T-helper 9 cell (primary cell): ENCODE measurements at places on chromosomes 1 and 21.

DNA sequence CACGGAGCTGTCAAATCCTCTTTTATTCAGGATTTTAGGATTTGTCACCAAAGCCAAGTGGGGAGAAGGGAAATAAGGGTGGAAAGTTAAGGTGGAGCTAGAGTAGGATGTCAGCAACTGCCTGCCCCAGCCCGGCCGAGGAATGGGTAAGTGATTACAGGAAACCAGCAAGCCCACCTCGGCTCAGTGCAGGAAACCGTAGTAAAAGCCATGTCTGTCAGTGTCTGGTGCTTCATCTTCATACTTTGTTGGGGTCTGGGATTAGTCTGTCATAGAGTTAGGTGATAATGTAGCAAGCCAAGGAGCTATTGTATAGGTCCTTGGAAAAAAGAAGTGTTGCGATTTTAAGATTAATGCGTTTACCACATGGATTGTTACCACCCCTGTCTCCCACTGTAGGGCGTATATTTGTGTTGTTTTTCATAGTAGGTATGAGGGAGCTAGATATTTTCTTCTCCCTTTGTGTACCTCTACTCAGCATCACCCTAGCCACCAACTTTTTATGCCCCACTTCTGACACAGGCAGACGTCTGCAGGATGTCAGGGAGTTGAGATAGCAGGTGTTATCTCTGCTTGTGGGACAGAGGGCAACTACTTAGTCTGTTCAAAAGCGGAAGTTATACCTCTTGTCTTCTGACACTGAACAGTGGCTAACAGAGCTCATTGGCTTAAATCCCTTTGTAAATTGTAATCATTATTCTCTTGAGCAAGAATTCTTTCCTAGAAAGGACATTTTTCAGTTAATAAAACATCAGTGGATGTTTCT is 253.7 kb downstream of the HHAT start:
- no peak for DNase-seq

DNA sequence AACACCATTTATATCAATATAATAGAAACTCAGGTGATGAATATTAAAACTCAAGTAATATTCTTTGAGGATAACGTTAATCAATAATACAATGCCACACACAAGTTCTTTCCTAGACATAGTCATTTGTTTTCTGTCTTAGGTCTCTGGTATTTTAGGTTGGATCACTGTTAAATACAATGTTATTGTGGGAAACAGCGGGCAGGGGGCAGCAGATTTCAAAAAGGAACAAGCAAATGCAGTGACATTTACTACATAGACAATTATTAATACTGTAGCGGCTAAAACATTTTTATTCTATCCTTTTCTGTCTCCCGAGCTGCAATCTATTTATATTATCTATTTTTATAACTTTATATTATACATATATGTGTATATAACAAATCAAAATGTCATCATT is 186.4 kb upstream of the ZNHIT6 start:
- no peak for DNase-seq

DNA sequence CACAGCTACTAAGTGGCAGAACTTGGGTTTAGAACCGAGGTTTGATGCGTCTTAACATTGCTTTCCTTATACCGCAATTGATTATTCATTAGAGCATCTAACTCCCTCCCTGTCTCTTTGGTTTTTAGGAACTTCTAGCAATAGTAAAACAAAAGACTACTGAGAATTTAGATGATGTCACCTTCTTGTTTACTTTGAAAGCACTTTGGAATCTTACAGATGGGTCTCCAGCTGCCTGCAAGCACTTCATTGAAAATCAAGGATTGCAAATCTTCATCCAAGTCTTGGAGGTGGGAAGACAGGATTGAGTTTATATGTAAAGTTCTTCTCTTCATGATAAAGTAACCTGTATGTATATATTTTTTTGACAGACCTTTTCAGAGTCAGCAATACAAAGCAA is 35.0 kb downstream of the ZYG11A start:
- DNase-seq: no peak

DNA sequence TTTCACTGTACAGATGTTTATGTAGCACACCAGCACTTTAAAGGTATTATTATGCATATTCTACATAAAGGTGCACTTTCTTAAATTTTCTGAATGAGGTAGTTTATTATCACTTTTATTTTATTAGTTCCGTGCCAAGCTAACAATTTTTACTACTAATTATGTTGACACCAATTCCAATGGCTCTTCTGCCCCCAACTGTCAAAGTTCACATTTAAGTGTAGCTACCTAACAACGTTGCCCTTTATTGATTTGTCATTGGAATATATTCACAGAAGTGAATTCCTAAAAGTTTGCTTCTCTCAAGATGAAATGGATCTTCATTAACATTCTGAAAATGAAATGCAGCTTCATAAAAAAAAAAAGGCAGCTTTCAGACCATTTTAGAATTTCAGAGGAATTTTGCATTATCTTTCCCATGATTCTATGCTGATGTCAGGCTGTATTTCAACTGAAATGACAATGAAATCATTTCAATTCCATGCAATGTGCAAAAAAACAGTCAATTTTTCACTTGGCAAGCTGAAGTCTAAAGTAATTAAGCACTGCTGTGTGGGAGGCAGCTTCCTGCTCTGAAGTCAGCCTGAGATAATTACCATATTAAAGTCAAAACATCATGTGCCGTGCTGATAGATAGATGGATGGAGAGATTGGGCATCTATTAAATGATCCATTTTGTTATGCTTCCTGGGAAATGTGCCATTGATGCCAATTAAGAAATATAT is 229.2 kb downstream of the TTLL7 start:
- DNase-seq: no peak

DNA sequence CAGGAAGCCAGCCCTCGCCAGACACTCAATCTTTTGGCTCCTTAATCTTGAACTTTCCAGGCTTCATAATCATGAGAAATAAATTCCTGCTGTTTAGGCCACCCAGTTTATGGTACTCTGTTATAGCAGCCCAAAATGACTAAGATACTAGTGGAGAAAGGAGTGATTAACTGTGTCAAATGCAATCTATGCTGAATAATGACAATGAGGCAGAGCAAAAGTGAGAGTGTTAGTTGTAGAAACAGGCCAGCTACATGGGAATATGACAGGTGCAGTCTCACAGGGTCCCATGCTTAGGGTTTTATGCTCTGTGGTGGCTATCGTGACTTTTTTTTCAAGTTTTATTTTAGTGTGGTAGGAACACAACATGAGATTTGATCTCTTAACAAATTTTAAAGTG is 888.8 kb downstream of the TTLL7 start:
- DNase-seq: no peak

- no peak for DNase-seq
Observed at GRCh38 chr1:111212634-111213335, 12.3 kb upstream of the DENND2D start.

- no peak for DNase-seq
Observed at GRCh38 chr1:199272628-199273086, 633.8 kb downstream of the PTPRC start.

- no peak for DNase-seq
Observed at GRCh38 chr1:59340411-59341307, 43.8 kb downstream of the FGGY start.

DNA sequence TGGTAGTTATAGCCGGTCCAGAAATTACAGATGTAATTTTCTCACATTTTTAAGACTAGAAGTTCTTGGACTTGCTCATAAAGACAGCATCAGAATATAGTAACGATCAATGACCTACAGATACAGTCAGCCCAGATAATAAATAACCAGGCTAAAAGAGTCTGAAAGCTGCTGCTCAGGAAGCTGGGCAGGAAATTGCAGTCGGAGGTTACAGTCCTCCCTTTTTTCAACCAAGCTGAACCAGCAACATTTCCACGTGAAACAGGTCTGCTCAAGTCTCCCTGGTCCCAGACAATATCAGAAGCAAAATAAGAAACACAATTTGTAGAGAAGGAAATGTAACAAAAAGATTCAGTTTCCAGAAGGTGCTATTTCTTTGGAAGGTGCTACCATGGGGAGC is 457.4 kb downstream of the SIPA1L2 start:
- no peak for DNase-seq

DNA sequence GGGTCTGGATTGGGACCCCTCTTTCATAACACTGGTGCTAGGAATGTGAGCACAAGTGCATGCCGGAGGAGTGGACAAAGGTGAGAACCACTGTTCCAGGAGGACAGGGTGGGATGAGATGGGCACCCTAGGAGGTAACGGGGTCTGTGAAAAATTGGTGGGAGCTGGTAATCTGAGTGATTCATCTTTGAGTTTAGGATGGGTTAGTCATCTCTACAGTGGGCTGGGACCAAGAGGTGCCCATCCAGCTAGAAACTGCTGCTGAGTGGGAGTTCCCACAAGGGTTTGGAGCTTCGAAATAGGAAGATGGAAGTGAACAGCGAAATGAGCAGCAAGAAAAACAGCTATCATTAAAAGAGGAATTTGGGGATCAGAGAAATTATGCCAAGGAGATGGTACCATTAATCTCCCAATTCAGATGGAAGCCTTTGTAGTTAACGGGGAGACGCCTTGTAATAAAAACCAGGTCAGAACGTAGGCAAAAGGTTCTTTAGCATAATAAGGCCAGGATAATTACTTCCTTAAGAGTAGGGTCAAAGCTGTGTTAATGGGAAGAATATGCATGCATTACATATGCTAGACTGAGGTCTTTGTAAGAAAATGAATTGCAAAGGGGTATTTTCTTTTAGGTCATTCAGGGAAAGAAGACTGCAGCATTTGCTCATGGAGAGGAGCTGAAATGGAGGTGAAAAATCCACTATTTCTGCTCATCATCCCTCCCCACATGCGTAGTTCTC is 55.5 kb downstream of the OLFML3 start:
- no peak for DNase-seq

GRCh38 chr1:98388441-98388840 is 273.1 kb upstream of the SNX7 start:
- no peak for DNase-seq
